ENCODE measurements at places on chromosomes 3 and 15.

DNA sequence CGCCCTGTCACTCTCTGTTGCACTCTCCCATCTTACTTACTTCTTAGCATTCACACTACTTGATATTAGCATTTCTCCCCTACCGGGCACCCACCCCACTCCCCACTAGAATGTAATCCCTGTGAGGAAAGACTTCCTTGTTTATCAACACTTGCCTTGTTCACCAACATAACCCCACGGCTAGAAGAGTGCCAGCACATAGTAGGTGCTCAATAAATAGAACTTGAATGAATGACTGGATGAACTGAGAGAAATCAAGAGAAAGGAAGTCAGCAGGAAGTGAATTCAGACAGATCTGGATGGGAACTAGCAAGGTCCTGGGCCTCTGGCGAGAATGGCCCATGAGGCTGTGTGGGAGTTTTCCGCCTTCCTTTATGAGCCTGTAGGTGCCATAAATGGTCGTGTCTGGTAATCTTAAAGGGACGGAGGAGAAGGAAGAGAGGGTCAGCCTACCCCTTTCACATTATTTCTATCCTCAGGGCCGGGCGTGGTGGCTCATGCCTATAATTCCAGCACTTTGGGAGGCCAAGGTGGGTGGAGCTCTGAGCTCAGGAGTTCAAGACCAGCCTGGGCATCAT, 42.4 kb upstream of the HERC1 start:
- no peak for DNase-seq

DNA sequence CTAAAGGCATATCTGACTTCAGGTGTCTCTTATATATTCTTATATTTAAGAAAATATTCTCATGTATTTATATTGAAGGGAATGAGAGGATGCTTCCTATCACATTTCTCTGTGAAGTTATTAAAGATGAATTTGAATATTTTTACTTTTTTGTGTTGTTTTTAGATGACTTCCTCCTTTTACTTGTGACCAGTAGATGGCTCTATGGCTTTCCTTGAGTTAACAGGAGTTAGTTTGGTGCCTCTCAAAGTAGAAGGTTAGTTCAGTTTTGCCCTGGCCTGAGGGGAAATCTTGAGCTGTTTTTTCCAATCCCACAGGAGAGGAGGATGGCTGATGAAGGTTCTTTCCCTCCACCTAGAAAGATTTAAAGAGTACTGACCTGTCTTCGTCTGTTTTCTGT, 80.7 kb downstream of the SQOR start:
- DNase-seq = no peak

- no peak for DNase-seq
Measured at GRCh38 chr15:100932676-100933348, 13.7 kb downstream of the LRRK1 start.

DNA sequence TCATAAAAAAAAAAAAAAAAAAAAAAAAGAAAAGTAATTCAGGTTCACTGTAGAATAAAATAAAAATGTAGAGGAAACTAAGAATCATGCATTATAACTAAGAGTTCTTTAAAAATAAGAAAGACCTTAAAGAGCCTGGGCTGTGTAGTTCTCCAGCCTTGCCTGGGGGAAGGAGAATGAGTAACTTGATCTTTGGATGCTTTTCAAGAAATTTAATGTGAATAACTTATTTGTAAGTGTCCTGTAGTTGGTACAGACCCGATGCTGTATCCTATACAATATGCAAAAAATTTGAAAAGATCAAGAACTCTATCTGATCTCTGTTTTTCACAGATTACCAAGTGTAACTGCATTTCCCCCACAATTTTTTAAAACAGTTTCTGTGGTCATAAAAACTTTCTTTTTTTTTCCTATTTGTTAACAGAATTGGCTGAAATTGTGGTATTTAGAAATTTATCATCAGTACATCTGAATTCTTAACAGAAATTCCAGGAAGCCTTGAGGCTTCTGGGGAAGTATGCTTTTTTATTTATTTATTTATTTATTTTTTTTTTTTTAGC, 195.3 kb downstream of the THRB start:
- DNase-seq = no peak

GRCh38 chr3:38599886-38600285, 49.6 kb downstream of the SCN5A start:
- DNase-seq = no peak

DNA sequence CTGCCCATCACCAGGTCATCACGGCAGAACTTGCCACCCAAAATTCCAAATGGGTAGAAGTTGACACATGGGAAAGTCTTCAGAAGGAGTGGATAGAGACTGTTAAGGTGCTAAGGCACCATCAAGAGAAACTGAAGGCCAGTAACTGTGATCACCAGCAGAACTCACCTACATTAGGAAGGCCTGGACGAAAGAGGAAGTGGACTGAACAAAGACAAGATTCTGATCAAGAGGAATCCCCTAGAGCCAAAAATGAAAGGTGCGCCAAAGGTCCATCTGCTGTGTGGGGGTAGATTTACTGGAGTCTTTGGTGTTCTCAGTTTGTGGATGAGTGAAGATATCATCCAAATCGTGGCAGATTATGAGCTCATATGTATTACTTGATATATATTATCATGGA, 46.3 kb upstream of the P3H2 start:
- no peak for DNase-seq

DNA sequence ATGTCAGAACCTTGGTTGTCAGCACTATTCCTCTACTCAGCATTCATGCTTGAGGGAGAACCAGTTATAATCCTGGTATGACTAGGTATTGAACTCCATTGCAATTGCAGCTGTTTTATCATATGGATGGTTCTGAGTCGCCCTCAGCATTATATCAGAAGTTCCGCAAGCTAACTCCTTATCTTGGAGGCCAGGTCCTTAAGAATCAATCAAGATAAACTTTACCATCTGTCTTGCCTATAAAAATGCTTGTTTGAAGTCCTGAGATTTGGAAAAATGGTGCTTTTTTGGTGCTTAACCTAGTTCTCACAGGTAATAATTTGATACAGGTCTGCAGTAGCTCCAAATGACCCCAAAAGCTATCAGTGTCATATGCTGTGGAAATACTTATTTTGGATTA, 16.3 kb upstream of the PLSCR1 start:
- no peak for DNase-seq

DNA sequence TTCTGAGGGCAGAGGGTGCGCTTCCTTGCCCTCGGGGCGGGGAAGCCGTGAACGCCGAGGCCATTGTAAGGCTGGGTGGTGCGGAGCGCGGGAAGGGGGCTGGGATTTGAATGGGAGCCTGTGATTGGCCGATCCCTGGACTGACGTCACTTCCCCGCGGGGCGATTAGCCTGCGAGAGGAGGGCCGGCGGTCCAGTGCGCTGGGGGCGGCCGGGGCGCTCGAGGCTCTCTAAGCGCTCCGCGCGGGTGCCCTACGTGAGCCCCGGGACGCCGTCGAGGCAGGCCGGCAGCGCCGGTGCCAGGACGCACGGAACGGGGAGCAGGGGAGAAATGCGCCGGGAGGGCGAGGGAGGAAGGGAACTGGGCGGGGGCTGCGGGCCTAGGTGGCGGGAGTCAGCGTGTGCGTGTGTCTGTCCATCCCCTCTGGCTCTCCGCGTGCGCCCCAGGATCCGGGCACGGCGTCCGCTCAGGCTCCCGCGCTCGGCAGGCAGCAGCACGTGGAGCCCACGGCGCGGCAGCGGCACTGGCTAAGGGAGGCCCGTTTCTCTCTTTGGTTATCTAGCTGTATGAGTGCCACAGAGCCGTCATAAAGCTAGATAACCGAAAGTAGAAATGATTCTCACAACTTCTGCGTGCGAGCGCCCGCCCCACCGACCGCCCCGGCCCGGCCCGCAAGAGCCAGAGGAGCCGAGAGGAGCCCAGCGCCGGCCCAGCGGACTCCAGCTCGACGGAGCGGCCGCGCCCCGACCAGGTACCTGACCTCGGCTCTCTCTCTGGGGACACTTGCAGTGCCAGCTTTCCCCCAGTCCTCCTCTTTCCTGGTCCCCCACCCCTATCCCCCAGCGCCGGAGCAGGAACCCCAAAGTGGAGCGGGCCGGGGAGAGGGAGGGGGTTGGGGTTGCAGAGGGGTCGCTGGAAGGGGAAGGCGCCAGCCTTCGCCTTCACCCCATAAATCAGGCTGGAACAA, 33.1 kb upstream of the POLG start:
- no peak for DNase-seq

GRCh38 chr3:49785565-49786356, 581 bp downstream of the IP6K1 start:
- DNase-seq = no peak

GRCh38 chr3:57826245-57826951, 70.3 kb downstream of the SLMAP start:
- no peak for DNase-seq

DNA sequence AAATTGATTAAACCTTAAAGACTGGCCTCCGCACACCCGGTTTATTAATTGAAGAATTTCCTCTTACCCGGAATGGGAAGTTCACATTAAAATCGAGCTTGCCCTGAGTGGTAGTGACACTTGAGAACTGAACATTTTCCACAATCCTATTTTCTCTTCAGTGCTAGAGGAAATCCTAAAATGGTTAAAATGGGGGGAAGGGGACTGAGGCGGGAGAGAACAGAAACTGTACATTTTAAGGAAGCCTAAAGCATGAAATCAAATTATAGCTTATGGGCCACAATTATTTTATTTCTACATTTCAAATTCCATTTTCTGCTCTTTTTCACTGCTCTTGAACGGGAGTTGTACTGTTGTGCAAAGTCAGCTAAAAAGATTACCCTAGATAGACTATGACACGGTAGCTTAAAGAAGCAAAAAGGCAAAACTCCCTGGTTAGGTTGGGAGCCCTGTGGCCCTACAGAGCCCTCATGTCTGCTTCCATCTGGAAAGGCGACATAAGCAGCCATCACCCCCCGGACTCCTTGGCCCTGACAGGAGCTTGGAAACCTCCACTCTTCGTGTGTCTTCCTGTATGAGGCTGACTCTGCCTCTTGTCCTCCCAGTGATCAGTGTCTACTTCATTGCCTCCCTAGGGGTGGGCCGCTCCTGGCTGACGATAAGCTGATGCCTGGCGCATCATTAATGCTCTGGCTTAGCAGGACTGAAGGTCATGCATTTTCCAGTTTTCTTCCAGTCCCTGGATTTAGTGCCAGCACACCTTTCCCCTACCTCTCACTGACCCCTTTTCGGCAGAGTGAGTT, 79.3 kb downstream of the EEFSEC start:
- no peak for DNase-seq

DNA sequence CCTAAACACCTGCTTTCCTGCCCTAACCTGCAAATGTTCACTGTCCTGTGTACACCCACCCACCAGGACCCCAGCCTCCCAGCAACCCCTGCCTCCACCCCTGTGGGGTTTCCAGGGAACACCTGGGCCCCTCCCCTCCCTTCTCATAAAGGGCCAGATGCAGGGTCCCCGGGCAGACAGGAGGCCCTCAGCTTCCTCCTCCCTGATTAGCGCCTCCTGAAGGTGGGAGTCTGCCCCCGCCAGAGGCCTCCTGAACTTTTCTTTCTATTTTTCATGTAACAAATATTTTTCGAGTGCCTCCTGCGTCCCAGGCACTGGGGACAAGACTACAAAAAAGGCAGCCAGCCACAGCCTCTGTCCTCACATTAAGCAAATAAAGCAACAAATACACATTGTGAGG, 135.4 kb upstream of the LINGO1 start:
- DNase-seq = no peak

DNA sequence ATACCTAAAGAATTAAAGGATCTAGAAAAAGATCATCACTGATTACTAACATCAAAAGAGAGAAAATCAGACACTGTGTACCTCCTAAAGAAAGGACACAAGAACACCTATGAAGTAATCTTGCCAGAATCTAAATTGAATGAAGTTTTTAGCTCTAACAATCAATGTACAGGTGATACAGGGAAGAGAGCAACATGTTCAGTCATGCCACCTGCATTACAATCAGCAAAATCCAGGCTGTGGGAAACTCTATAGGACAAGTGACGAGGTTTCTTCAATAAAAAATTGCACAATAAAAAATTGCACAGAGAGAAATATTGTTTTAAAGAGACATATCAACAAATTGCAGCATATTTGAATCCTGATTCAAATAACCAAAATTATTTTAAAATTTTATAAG, 93.3 kb downstream of the SEMA5B start:
- DNase-seq = no peak

GRCh38 chr15:68154923-68155559, 50.1 kb downstream of the CALML4 start:
- DNase-seq = no peak

GRCh38 chr3:102124282-102124681, 275.0 kb downstream of the NFKBIZ start:
- no peak for DNase-seq

DNA sequence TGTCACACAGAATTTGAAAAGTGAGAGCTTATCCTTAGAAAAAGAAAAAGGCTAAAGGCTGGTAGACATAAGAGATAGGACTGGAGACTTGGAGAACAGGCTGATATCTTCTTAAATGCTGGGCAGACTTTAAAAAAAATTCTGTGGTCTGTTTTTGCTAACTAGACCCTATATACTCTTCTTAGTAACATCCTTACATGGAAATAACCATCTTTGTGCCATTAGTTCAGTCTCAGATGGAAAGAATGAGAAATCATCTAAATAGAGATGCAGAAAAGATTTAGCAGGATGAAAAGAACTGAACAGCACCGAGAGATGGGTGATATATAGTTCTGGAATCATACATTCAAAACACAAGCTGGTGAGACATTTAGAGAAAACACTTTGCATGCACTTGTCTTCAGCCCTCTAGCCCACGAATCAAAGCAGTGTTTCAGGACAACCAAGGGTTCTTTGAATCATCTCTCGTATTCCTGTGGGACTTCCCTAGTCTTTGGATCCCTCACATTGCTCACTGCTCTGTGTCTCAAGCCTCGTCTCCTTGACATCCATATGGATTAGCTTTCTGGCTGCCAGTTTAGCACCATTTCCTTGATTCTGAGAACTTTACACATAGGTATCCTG, 93.0 kb upstream of the LYSMD4 start:
- no peak for DNase-seq

- no peak for DNase-seq
Measured at GRCh38 chr15:50857763-50858162, 50.7 kb upstream of the AP4E1 start.

- no peak for DNase-seq
Measured at GRCh38 chr3:13557417-13557816, 8.5 kb downstream of the FBLN2 start.

GRCh38 chr3:51704511-51704950, 2.3 kb upstream of the GRM2 start:
- no peak for DNase-seq

GRCh38 chr3:139978966-139979365, 44.0 kb downstream of the CLSTN2 start:
- DNase-seq = no peak

GRCh38 chr15:85615930-85616329, 178.8 kb downstream of the KLHL25 start:
- DNase-seq = no peak

DNA sequence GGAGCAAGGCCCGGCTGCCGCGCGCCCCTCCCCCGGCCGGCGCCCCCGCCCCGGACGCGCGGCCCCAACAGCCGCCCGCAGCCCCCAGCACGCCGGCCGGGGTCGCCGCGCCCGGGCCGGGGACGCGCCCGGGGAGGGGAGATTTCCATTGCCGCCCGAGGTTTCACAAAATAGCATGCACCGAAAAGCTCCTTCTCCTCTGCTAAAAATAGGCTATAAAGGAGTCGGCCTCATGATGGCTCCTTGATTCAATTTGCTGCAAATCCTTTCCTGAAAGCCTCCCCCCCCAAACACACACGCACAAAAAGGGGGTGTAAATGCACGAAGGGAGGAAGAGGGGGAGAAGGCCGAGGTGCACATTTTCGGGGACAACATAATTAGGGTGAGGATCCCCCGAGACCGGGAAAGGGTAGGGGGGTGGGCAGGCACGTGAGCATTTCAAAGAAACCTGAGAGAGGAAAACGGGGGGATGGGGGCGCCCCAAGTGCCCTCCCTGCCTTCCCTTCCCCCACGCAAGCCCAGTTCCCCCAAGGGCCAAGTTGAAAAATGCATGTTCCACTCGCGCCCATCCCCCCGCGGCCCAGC, 734 bp downstream of the TBL1XR1 start:
- no peak for DNase-seq
